ENCODE measurements at places on chromosomes 11 and 22. TPM values are rescaled to one million over a fixed set of nuclear protein-coding genes. Genes with fewer than 3 reads are reported as not detected.

- H3K36me3 ChIP-seq = peaks cover 2% of the 10 kb centered on the region
- no peak for DNase-seq
- peak overlapping the region; percentile 59 for H3K4me3 ChIP-seq
- H3K27ac ChIP-seq = peak overlapping the region; percentile 83
Measured at GRCh38 chr11:111540937-111541253, 375 bp downstream of the LAYN start.

The MYO7A gene
- total RNA-seq = 0.26 TPM

DNA sequence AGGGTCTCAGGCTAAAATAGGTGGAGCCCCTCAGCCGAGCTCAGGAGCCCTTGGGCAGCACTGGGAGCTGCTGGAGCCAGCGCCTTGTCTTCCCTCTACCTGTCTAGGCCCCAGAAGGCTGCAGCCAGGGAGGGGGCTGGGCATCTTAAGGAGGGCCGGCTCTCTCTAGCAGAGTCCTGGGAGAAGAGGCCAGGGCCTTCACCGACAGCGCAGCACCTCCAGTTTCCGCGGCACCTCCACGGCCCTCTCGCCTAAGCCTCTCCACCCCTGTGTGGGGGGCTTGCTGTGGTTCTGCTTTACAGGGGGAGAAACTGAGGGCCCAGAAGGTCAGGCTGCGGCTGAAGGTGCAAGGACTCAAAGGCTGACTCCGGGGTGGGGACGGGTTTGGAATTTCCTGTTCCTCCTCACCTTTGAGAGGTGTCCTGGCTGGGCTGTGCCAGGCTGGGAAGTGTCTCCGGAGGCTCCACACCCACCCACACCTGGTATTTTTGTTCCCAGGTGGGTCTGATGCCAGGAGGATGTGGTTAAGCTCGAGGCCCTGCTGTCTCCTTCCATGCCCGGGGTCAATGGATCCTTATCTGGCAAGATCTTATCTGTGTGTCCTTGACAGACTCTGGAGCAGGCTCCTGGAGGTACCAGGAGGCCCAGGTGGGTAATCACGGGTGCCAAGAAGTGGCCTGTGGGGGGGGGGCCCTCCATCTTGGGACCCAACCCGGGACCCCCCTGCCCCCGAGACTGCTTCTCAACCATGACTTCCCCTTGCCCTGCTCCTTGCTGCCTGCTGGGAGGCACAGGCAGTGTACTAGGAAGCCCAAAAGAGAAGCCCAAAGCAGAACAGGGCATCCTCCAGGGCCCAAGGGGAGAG, 95.3 kb upstream of the FGF3 start:
- no peak for DNase-seq
- no peak overlapping the region for H3K4me3 ChIP-seq
- no peaks in the 10 kb centered on the region for H3K36me3 ChIP-seq
- peaks cover 15% of the 10 kb centered on the region for H3K4me1 ChIP-seq
- H3K27me3 ChIP-seq = peaks cover 9% of the 10 kb centered on the region

GRCh38 chr11:25037431-25037830, 540.6 kb downstream of the LUZP2 start:
- H3K27me3 ChIP-seq = no peaks in the 10 kb centered on the region
- H3K36me3 ChIP-seq = no peaks in the 10 kb centered on the region
- H3K4me1 ChIP-seq = no peaks in the 10 kb centered on the region

DNA sequence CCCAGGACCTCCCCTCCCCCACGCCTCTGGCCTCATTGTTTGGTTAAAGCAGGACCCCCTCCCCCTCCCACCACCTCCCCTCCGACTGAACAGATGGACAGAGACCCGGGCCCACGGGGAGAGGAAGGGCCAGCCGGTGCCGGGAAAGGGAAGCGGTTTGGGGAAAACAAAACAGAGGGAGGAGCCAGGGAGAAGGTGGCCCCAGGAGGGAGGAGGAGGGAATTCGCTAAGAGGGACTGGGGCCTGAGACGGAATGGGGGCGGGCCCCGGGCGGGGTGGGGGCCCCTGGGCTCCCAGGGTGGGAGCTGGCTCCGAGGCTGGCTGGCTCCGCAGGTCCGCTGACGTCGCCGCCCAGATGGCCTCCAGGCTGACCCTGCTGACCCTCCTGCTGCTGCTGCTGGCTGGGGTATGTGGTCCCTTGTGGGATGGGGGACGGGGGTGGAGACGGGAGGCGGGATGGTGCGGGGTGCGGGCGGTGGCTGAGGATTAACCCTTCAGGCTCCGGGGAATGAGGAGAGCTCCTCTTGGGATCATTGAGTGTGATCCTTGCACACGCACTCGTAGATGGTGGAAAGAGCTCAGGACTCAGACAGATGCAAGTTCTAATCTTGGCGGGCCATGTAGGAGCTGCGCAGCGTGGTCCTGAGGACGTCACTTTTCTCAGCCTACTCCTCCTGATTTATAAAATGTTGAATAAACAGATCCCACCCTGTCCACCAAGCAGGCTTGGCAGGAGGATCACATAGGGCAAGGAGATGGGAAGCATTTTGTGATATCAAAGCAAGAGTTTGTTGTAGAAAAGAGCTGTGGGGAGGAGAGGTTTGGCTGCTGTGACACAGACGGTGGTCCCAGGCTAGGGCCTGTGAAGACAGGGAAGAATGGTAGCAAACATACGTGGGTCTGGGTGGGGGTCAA, 688 bp downstream of the SERPING1 start:
- peak overlapping the region; percentile 58 for H3K4me3 ChIP-seq
- peaks cover 2% of the 10 kb centered on the region for H3K27me3 ChIP-seq
- no peaks in the 10 kb centered on the region for H3K36me3 ChIP-seq
- peak; percentile 16 for DNase-seq

DNA sequence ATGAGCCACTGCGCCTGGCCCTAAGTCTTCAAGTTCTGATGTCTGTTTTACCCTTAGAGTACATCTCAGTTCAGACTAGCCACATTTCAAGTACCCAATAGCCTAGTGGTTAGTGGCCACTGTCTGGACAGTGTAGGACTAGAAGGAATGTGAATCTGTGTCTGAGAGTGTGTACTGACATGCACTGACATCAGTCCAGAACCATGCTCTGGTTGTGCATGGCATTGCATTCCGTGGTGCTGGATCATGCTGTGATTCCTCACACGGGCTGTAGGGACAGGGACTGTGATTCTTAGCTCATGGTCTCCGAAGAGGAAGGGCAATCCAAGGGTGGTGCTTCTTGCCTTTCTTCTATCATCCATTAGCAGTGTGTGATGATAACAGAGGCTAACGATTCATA, 41.1 kb downstream of the AMOTL1 start:
- peaks cover 4% of the 10 kb centered on the region for H3K36me3 ChIP-seq
- no peak overlapping the region for H3K27ac ChIP-seq
- DNase-seq = peak; percentile 63
- H3K4me3 ChIP-seq = no peak overlapping the region
- no peaks in the 10 kb centered on the region for H3K27me3 ChIP-seq

DNA sequence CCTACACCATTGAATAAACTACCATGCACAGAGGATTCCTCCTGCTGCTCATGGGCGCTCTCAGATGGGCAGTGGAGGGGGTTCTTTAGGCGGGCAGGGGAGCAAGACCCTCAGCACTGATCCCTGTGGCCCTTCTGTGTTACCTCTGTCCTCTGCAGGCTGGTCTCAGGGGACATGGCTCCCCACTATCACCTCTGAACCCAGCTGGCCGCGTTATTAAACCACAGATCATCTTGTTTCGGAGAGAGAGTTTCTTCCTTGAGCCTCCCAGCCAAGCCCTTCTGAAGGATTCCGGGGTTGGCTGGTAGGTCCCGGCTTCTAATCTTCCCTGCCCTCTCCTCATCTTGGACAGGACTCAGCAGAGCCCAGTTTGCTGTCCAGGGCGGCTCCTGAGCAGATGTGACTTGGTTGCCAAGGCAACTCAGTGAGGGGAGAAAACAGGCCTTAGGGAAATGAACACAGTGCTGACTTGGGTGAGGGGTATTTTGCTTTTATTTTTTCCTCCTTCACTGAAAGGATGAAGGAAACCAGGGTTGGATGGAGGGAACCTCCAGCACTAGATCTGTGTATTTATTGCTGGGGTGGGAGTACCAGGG, 13.3 kb downstream of the APOL3 start:
- H3K27me3 ChIP-seq = no peaks in the 10 kb centered on the region
- H3K36me3 ChIP-seq = no peaks in the 10 kb centered on the region
- peaks cover 4% of the 10 kb centered on the region for H3K4me1 ChIP-seq
- DNase-seq = no peak
- H3K27ac ChIP-seq = no peak overlapping the region

DNA sequence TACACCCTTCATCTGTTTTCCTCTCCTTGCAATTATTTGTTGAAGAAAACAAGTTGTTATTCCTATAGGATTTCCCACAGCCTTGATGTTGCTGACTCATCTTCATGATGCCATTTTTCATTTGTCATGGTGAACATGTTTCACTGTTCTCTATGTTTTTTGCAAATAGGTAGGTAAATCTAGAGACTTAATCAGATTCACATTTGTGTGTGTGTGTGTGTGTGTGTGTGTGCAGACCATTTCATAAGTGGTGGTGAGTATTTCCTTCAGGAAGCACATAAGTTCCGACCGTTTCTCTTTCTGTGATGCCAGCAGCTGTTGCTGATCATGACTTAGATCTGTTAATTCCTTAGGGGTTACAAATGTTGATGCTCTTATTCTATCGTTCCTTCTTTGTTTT, 80.3 kb upstream of the IZUMO1R start:
- no peaks in the 10 kb centered on the region for H3K36me3 ChIP-seq
- no peak overlapping the region for H3K27ac ChIP-seq
- H3K4me1 ChIP-seq = no peaks in the 10 kb centered on the region
- H3K27me3 ChIP-seq = no peaks in the 10 kb centered on the region

The ZDHHC8 gene
- 2.8 TPM for total RNA-seq

- H3K4me1 ChIP-seq = peaks cover 15% of the 10 kb centered on the region
- peaks cover 4% of the 10 kb centered on the region for H3K36me3 ChIP-seq
- no peaks in the 10 kb centered on the region for H3K27me3 ChIP-seq
- H3K27ac ChIP-seq = peak overlapping the region; percentile 46
- no peak for DNase-seq
Measured at GRCh38 chr22:30288419-30289140, 725 bp downstream of the CASTOR1 start.

DNA sequence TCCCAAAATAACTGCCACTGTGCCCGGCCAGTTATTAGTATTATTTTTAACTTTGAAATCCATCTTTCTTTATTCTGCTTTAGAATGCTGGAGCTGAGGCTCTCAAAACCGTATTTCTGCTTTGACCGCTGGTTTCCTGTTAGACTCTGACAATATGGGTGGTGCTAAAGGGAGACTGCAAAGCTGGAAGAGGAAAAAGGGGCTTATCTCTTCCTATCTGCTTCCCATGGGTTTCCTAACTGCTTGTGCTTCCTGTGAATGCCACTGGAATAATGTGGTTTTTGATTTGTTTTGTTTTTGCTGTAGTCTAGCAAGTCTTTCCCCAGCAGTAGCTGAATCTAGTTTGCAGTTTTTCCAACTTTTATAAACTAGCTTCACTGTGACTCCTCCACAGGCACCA, 43.6 kb downstream of the XRRA1 start:
- H3K27ac ChIP-seq = no peak overlapping the region
- no peaks in the 10 kb centered on the region for H3K4me1 ChIP-seq
- H3K4me3 ChIP-seq = no peak overlapping the region
- no peak for DNase-seq
- H3K27me3 ChIP-seq = no peaks in the 10 kb centered on the region
- H3K36me3 ChIP-seq = no peaks in the 10 kb centered on the region

DNA sequence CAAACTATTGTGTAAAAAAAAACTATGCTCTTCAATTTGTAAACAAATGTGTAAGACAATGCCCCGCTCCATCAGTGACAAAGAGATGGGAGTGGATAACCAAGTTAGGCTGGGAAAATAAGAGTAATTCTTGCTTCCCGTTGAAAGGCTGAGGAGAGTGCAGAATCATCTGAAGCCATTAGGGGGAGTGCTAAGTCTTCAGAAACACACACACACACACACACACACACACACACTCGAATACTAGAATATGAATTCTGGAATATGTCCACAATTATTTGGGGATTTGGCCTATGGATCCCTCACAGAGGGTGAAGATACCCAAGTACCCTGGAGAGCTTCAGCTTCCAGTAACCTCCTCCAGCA, 27.8 kb upstream of the ROBO3 start:
- H3K27ac ChIP-seq = no peak overlapping the region
- peak; percentile 89 for DNase-seq
- no peaks in the 10 kb centered on the region for H3K36me3 ChIP-seq
- H3K4me3 ChIP-seq = no peak overlapping the region
- H3K4me1 ChIP-seq = peaks cover 7% of the 10 kb centered on the region
- H3K27me3 ChIP-seq = peaks cover 33% of the 10 kb centered on the region

The LYVE1 gene
- 0.17 TPM for total RNA-seq

The LMO1 gene
- not detected for total RNA-seq

- no peaks in the 10 kb centered on the region for H3K27me3 ChIP-seq
- DNase-seq = no peak
- no peaks in the 10 kb centered on the region for H3K36me3 ChIP-seq
- H3K4me3 ChIP-seq = no peak overlapping the region
Measured at GRCh38 chr11:61975638-61976419, 8.4 kb upstream of the FTH1 start.

DNA sequence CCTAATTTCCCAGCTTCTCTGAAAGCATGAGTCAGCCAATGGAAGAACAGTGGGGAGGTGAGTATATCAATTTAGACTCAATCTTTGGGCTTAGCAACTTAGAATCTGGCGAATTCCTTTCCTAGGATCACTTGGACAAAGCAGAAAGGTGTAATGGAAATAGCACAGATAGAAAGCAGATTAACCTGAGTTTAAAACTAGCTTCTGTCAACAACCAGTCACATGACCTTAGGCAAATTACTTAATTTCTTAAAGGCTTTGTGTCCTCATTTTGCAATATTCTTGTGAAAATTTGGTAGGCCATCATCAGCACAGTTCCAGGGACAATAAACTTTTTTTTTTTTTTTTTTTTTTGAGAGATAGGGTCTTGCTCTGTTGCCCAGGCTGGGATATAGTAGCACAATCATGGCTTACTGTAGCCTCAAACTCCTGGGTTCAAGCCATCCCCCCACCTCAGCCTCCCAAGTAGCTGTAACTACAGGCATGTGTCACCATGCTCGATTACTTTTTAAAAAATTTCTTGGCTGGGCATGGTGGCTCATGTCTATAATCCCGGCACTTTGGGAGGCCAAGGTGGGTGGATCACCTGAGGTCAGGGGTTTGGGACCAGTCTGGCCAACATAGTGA, 40.8 kb upstream of the PCF11 start:
- no peak overlapping the region for H3K27ac ChIP-seq
- H3K36me3 ChIP-seq = no peaks in the 10 kb centered on the region
- no peaks in the 10 kb centered on the region for H3K27me3 ChIP-seq
- no peak for DNase-seq

The P2RX6 gene
- total RNA-seq = 17.8 TPM

DNA sequence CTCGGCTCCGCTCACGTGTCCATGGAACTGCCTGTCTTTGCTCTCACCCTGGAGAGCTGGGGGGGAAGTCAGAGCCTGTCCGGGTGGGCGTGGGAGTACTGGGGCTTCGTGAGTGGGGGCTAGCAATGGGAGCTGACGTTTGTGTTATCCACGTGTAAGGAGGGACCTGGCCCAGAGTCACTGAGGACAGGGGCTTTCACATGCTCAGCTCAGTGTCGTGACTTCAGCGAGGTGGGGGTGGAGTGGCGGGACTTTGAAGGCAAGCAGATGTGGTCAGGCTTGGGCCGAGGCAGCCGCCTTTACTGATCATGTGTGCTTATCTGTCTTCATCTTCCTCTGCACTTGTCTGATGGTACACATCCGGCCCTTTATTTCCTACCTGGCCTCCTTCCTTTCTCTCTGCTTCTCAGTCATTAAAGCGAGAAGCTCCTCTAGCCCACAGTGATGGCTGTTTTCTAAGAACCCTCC, 113.1 kb upstream of the NNMT start:
- H3K27ac ChIP-seq = no peak overlapping the region
- H3K4me1 ChIP-seq = no peaks in the 10 kb centered on the region
- H3K36me3 ChIP-seq = no peaks in the 10 kb centered on the region
- DNase-seq = no peak

- no peaks in the 10 kb centered on the region for H3K4me1 ChIP-seq
- H3K36me3 ChIP-seq = no peaks in the 10 kb centered on the region
- no peak overlapping the region for H3K27ac ChIP-seq
- no peak overlapping the region for H3K4me3 ChIP-seq
- DNase-seq = peak; percentile 72
Measured at GRCh38 chr11:131601586-131601985, 231.2 kb downstream of the NTM start.

The BIK gene
- total RNA-seq = not detected
